CD8-positive, alpha-beta memory T cell (primary cell): ENCODE measurements at places on chromosomes 4 and X. TPM values are rescaled to one million over a fixed set of nuclear protein-coding genes. Genes with fewer than 3 reads are reported as not detected.

The ADAM29 gene
- 0.53 TPM for polyA plus RNA-seq

The TLR3 gene
- polyA plus RNA-seq: 5.2 TPM

The DSPP gene
- polyA plus RNA-seq: not detected

The SH3D19 gene
- polyA plus RNA-seq: not detected

The SLITRK4 gene
- not detected for polyA plus RNA-seq

The FGFBP1 gene
- not detected for polyA plus RNA-seq

The FAM241A gene
- 1.4 TPM for polyA plus RNA-seq

The ZCCHC18 gene
- 7.0 TPM for polyA plus RNA-seq

The CD40LG gene
- polyA plus RNA-seq: 20.0 TPM

The STBD1 gene
- polyA plus RNA-seq: 1.8 TPM

The STX18 gene
- 24.7 TPM for polyA plus RNA-seq

DNA sequence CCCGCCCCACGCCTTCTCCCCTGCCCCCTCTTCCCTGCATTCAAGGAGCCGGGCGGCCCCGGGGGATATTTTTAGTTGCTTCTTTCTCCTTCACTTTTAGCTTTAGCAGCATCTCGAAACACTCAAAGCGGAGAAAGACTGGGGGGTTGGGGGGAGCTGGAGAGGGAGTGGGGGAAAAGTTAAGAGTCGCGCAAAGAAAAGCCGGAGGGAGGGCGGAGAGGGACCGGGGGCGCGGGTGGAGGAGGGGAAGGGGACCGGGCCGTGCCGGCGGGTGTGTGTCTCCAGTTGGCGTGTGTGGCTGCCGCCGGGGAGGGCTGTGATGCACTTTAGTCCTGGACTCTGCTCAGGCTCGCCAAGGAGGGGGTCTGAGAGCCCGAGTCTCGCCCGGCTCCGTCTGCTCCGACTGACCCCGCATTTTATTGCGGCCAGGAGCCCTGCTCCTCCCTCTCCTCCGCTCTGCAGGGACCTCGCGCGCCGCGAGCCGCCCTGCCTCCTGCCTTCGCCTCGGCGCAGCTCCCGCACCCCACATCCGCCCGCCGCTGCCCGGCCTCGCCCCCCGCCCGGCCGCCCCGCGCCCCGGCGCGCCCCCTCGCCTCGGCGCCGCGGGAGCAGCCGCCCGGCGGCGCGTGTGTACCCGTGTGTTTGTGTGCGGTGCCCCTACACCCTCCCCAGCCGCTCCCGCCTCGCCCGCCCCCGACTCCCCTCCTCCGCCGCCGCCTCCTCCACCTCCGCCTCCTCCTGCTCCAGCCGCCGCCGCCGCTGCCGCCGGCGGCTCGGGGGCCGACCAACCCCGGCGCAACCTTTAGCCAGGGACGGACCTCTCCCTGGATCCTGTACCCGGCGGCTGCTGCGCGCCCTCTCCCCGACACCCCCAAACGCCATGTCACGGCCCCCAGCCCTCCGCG is 1.4 kb downstream of the ZNF827 start:
- DNase-seq: peak; percentile 23

- no peak for DNase-seq
Measured at GRCh38 chr4:5004496-5004895, 14.8 kb downstream of the CYTL1 start.

- no peak for DNase-seq
Measured at GRCh38 chrX:3312109-3312508, 34.3 kb downstream of the MXRA5 start.

GRCh38 chr4:186725469-186726425 is 2.1 kb upstream of the FAT1 start:
- no peak for DNase-seq

DNA sequence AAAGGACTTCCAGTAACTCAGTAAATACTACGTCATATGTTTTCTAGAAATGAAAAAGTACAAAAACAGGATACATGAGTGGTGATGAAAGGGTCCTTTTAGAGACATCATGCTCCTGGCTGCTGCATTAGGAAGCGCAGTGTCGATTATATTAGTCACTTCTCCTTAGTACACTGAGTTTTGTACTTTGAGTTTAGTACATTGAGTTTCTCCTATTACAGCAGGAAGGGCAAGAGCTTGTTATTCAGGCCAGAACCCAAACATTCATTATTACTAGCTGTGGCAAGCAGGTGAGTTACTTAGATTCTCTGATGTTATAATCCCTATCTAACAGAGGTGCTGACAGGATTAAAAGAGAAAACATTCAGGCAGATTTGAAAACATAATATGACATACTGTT is 21.3 kb downstream of the RPGR start:
- DNase-seq: no peak

- DNase-seq: no peak
Measured at GRCh38 chrX:13078739-13079444, 34.5 kb upstream of the FAM9C start.

DNA sequence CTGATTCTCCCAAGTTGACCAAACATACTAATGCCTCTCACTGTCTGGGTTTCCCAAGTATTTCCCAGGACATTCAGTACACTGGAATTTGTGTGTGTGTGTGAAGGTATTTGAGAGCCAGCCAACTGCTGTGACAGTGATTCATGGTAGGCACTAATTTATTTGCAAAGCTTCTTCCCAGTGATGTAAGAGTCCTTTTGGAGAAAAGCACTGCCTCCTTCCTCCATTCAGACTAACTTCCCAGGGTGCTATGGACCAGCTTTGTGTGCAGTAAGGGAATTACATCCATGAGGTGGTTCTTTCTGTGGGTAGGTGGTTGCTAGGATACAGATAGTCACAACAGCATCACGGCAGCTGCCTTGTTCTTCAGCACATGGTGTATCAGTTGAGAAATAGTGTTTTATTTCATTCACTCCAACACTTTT is 8.7 kb downstream of the EGF start:
- no peak for DNase-seq

- no peak for DNase-seq
Measured at GRCh38 chr4:156293657-156294297, 340.1 kb upstream of the CTSO start.

DNA sequence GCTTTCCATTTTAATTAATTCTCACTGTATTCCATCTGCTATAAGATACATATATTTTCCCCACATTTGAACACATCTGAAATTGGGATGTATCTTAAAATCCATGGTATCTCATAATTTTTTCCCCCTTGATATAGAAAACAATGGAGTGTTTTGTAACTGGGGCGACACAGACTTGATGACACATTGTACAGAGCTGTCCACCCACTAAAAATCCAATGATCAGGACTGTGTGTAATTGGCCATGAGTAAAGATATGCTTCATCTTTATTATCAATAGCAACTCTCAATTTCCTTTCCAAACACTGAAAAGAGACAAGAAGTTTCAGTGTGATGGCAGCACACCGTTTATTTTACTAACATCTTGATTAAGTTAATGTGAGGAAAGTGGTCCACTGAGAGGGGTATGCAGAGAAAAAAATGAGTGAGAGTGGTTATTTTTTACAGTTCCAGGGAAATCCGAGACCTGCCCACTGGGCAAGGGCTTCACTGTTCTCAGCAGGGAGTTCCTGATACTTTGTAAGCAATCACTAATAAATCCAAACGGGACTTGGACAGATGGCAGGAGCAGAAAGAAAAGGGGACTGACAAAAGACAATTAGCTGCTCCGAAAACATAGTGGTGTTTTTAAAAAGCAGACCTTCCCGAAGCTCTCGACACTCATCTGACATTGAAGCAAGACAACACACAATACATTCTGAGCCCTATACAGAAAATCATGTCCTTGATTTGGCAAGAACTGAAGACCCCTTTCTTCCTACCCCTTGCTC is 149.4 kb downstream of the TSPAN5 start:
- no peak for DNase-seq

DNA sequence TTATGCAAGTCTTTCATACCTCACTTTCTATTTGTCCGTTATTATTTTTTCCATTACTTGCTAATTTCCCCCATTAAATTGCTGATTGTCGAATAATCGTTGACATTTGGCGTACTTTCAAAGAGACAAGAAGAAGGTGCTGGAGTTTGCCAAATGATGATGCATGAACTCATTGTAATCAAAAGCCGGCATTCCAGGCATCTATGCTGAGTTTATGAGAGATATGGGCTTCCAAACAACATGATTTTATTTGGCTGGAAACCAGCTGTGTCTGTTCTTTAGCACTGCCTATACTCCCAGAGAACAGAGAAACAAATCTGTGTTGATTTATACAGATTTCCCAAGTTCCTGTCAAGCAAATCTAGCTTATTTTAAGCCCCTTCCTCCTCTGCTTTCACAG is 80.8 kb upstream of the RPS6KA3 start:
- no peak for DNase-seq

DNA sequence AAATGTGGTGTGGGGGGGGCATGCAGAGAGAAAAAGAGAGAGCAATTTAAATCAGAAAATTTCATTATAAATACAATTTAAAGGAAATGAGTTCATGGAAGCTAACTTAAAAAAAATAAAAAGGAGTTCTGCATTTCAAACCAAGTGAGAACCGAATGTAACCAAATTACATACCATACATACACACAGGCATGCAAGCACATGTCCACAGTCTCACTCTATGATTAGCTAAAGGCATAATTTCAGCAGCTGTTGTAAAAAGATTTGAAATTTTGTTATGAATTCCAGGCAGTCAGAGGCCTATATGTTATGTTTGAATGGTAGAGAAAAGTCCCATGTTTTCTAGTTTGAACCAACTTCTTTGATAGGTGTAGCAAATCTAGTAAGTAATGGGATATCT is 611.6 kb upstream of the ADGRL3 start:
- DNase-seq: no peak

DNA sequence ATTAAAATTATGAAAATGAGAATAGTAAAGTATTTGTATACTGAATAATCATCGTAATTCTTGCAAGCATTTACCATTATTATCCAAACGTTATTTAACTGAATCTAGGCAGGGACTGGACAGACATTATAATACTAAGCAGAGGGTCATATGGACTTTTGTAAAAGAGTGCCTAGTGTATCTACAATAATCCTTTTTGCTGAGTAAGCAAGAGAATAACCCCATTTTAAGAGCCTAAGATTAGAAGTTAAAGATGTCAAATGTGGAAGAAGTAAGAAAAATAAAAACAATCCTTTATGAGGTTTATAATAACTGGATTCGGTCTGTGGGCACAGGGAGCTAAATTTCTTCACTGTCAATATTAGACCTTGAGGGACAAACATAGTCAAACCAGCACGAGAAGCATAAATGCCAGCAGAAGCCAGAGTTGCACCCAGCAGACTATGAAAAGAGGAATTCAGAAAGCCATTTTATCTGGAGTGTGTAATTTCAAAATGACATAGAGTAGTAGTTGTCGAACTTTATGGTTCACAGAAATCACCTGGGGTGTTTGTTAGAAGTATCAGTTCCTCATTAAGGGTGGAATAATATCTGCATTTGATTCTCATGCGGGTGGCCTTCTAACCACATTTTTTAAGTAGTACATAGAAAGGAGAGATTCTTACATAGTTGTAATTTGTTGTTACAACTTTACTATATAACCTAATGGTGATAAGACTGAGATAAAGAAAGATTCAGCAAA is 39.7 kb upstream of the DCLK2 start:
- no peak for DNase-seq

DNA sequence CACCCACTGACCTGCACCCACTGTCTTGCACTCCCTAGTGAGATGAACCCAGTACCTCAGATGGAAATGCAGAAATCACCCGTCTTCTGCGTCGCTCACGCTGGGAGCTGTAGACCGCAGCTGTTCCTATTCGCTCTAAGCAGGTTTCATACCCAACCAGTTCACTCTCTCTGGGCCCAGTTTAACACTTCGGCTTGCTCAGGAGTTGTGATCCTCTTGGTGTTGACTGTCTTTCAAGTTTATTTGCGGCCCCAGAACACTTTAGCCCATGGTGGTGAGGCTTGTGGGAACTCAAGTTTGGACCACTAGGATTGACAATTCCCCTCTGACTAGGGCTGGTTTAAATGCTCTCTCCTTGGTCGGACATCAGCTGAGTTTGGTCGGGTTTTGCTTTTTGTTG is 147.0 kb downstream of the DACH2 start:
- no peak for DNase-seq

- no peak for DNase-seq
Measured at GRCh38 chrX:66019974-66020373, 19.9 kb downstream of the VSIG4 start.

GRCh38 chrX:41291309-41291708 is 42.7 kb upstream of the DDX3X start:
- no peak for DNase-seq

DNA sequence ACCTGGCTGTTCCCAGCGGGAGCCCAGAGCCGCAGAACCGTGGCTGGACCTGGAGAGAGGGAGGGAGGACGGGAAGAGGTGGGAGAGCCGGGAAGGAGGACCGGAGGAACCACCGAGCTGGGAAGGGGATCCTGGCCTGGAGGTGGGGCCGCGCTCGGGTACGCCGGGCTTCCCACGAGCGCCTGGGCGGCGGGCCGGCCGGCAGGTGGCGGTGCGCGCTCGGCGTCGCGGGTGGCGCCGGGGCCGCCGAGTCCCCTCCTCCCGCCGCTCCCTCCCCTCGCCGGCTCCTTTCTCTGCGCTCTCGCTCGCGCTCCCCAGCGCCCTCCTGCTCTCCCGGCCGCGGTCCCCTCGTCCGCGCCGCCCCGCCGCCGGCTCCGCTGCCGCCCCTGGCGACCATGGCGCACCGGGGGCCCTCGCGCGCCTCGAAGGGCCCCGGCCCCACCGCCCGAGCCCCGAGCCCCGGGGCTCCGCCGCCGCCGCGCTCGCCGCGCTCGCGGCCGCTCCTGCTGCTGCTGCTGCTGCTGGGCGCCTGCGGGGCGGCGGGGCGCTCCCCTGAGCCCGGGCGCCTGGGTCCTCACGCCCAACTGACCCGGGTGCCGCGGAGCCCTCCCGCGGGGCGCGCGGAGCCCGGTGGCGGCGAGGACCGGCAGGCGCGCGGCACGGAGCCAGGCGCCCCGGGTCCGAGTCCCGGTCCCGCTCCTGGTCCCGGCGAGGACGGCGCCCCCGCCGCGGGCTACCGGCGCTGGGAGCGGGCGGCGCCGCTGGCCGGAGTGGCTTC is at the start of gene SORCS2:
TSS of gene SORCS2 (plus strand) at position 287 of the 778 bp plus-strand sequence.
- peak; percentile 19 for DNase-seq

DNA sequence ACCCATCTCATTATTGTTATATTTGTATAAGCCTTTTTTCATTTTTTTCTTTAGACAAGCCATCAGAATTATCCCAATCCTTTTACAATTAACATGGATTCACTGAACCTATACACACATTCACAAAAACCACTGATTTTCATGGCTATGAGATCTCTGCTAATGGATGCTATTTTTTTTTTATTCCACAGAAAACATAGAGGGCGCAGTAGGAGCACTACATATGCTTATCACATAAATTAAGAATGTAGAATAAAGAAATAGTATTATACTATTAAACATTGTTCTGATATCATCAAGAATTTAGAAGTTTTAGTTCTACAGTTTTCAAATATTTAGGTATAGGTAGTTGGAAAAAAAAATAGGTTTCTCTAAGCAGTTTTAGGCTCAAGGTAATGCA is 1477.4 kb downstream of the ARAP2 start:
- no peak for DNase-seq

- no peak for DNase-seq
Measured at GRCh38 chr4:2339458-2340271, 77.8 kb upstream of the MXD4 start.

DNA sequence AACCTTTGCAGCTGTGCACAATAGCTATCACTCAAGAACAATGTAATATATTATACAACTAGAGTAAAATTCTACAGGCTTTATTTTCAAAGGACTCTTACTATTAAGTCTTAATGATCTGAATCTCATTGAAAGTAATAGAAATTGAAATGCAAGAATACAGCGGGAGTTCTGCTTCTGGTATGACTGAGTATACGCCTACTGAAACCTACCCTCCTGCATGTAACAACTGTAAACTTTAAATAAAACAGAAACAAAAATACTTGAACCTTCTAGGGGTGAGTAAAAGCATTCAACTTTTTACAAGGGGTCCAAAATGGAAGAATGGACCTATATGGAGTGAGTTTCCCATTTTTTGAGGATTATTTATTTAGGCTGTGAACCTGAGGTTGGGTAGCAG is 13.5 kb downstream of the DCHS2 start:
- no peak for DNase-seq

GRCh38 chr4:2009651-2010233 is 968 bp upstream of the NELFA start:
- DNase-seq: peak; percentile 62
